Stimulated activated naive CD8-positive, alpha-beta T cell treated with anti-CD3 and anti-CD28 coated beads, Interleukin-15, Interleukin-2, amounts not matched to agents 100 U/mL and 50 U/mL, for 24 hours (primary cell): ENCODE measurements at places on chromosomes 2 and 18.
A peak's percentile ranks its signal among the peaks of the same experiment; 100 is the strongest.

GRCh38 chr2:144515099-144515695, 4.7 kb downstream of the ZEB2 start:
- no peak for DNase-seq

GRCh38 chr2:46873604-46874068, 42.0 kb downstream of the MCFD2 start:
- peak; percentile 57 for DNase-seq

- DNase-seq = no peak
Observed at GRCh38 chr18:1350931-1351450, 446.3 kb downstream of the ADCYAP1 start.

- DNase-seq = peak; percentile 47
Observed at GRCh38 chr2:9972621-9973479, 21.4 kb downstream of the GRHL1 start.

DNA sequence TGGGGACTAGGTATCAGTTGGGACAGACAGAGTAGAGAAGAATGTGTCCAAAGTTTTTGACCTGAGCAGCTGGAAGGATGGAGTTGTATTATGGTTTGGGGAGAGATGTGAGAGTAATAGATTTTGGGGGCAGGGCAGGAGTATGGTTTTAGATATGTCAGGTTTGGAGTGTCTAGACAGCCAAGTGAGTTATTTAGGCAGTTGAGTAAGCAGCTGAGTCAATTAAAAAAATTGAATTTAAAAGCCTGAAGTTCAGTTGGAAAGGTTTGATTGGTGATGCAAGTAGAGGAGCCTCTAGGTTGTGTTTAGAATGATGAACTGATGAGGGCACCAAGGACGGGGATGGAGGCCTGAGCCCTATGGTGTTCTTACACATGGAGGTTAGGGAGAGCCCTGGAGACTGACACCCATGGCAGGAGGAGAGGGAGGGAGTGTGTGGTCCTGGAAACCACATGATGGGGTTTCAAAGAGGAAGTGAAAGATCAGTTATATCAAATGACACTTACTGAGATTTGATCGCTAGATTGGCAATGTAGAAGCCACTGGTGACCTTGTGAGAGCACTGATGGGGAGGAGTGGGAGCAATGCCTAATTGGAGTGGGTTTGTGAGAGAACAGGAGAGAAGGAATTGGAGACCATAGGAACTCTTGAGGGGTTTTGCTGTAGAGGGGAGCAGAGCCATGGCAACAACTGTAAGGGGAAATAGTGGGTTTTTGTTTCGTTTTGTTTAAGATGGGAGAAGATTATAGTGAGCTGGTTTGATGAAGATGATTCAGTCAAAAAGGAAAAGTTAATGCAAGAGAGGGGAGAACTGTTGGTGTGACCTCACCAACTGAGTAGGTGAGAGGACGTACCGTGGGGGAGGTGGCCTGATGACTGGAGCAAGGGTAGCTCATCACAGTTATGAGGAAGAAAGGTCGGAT, 10.3 kb downstream of the ITGA6 start:
- DNase-seq = peak; percentile 65

- no peak for DNase-seq
Observed at GRCh38 chr2:151258121-151258520, 3.5 kb downstream of the RBM43 start.

DNA sequence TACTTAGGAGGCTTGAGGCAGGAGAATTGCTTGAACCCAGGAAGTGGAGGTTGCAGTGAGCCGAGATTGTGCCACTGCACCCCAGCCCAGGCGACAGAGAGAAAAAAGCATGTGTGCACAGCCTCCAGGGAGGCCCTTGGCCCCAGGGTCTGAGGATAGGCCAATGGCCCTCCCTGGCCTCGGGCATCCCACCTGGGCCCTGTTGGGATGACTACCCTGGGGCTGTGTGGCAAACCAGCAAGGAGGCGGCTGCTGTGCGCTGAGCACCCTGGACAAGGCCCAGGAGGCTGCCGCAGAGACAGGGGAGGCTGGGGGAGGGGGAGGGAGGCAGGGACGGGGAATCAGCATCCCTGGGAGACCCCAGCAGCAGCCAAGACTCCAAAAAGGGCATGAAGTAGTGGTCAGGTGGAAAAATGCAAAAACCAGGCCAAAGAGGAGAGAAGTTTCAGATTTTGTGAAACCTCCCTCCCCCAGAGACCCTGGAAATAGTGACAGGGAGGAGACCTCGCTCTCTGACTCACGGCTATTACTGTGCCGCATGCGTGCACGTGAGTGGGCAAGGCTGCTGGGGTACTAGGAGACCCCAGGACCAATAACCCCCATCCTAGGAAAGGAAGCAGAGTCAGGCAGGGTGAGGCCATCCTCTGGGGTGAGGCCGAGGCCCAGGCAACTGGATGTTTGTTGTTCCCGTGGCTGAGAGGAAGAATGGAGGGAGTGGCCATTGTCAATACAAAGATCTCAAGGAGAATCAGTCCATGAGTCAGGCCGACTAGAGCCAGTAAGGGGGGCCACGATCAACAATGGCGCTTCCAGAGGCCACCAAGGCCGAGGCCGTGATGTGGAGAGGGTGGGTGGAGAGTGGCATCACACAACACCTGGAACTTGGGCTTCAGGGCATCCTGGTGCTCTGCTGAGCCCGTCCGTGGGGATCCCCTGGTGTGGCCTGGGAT, 16.0 kb upstream of the B3GNT7 start:
- no peak for DNase-seq

- DNase-seq = no peak
Observed at GRCh38 chr18:69161383-69162028, 239.2 kb upstream of the DOK6 start.

- no peak for DNase-seq
Observed at GRCh38 chr2:109711230-109712122, 82.6 kb upstream of the RGPD5 start.

- DNase-seq = no peak
Observed at GRCh38 chr2:64612575-64613195, 41.0 kb downstream of the SERTAD2 start.

DNA sequence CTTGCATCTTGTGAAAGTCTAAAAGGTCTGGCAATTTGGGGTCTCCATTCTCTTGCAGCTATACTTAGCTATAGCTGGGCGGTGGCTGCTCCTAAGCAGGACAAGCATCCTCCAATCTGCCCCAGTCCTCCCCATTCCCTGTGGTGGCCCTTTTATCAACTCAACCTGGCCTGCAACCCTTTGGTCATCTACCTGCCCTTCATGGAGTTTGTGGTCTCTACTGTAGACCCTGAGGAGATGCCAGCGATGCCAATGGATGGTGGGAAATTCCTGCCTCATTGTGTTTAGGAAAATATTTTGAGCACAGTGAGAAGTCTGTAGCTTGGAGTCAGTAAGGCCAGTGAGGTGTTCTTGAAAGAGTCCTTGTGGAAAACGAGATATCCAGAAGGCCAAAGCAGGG, 143.4 kb downstream of the CAPN13 start:
- DNase-seq = no peak

- DNase-seq = no peak
Observed at GRCh38 chr2:33782395-33783230, 183.5 kb upstream of the FAM98A start.

GRCh38 chr18:26723981-26724380, 141.5 kb downstream of the AQP4 start:
- DNase-seq = no peak
